ENCODE measurements at places on chromosomes 5 and 9.

DNA sequence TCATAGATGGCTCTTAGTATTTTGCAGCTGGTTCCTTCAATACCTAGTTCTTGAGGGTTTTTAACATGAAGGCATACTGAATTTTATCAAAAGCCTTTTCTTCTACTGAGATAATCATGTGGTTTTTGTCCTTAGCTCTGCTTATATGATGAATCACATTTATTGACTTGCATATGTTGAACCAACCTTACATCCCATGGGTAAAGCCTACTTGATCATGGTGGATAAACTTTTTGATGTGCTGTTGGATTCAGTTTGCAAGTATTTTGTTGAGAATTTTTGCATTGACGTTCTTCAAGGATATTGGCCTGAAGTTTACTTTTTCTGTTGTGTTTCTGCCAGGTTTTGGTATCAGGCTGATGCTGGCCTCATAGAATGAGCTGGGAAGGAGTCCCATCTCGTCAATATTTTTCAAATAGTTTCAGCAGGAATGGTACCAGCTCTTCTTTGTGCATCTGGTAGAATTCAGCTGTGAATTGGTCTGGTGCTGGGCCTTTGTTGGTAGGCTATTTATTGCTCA is 49.7 kb downstream of the YIPF5 start:
- DNase-seq = no peak

- no peak for DNase-seq
These were observed 3.2 kb upstream of the CORO2A start for GRCh38 chr9:98195671-98196070.

GRCh38 chr5:152456815-152457443 is 51.9 kb upstream of the NMUR2 start:
- no peak for DNase-seq

- no peak for DNase-seq
These were observed 239.0 kb downstream of the ISL1 start for GRCh38 chr5:51622161-51622790.

DNA sequence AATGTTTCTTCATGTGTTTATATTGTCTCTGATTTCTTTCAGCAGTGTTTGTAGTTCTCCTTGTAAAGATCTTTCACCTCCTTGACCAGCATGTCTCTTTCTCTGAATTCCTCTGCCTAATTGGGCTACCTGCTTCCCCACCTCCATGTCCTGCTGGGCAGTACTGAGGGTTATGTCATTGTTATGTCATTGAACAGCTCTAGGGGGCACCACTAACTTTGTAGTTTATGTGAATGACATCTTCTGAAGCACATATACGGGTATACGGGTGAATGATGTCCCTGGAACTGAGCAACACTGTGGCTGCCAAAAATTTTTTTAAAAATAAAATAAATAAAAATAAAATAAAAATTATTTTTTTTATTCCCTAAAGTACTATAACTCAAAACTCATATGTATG is 16.9 kb upstream of the SNCAIP start:
- no peak for DNase-seq

- no peak for DNase-seq
These were observed 9.1 kb downstream of the SLC22A5 start for GRCh38 chr5:132378580-132378979.

DNA sequence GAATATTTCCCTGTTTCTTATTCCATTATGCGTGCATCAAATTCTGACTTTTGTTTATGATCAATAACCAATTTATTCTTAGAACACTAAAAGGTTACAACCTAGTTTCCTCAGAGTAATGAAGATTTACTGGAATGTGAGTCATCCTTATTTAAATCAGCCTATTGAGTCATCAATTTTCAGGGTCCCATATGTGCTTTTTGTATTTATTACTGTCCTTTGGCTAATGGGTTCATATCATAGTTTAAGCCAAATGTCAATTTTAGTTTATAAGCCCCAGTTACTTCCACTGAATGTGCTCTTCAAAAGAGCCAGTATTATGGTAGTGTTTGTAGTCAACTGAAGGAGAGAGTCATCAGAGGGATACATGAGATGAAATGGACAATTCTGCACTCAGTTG is 359.2 kb downstream of the PRR16 start:
- DNase-seq = no peak

GRCh38 chr5:179160584-179160983 is 100.4 kb downstream of the ZNF354C start:
- no peak for DNase-seq

DNA sequence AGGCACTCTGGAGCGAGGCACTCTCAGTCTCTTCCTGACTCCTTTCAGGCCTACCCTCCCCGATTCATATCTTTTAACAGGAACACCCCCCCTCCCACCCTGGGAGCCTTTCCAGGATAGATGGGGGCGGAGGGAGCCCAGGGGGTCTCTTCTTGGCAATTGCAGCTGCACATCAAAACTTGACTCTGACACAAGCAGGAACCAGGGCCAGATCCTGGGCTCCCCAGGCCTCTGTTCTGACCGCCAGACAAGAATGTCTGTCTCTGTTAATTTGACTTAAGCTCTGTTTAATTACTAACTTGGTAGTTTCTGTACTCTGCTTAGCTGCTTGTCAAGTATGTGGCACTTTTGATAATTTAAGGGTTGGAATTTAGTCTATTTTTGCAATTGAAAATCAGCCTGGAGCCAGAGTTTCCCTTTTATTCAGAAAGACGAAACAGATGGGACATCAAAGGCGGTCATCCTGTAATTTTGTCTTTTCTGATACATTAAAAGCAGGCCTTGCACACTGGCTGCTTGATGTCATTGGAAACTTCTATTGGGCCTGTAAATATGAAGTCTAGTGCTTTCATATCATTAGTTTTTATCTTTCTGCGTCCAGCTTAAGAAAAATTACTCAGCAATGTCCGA is 43.3 kb downstream of the ACTL7B start:
- DNase-seq = no peak

DNA sequence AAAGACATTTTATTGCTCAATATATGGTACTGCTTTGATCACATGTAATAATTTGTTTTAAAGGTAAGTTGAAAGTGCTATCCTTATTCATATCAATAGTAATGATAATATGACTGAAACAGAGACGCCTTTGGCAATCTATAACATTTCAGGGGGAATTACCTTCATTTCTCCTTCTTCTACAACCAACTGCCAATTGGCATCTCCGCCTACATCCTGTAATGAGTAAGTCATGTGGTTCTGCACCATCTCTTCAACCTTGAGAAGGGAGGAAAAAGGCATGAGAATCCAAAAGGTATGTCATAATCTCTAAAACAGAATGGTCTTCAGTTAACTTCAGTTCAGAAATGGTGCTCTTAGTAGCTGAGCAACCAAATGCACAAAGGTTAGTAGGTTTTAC is 52.4 kb downstream of the HMGCR start:
- DNase-seq = no peak

DNA sequence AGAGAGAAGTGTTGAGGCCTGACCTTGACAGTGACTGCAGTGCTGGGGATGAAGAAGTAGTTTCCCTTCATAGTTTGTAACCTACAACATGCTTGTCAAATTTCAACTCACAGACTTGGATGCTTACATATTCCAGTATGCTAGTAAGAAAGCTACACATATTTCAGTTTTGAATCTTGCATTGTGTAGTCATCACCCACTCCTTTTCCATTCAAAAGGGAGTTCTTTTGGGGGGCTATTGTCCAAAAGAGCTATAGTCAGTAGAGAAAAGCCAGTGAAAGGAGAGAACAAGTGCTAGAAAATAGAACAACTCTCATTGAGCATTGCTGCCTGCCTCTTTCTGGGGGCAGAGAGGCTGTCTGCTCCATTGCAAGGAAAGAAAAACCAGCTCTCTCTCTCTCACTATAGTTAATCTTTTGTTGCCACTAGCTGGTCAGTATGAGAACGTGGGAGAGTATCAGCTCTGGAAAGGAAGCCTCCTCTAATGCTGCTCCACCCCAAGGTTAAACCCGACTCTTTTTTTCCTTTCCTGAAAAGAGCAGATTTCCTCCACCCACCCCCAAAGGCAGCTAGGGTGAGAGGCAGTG is 7.3 kb downstream of the ASTN2 start:
- DNase-seq = no peak

DNA sequence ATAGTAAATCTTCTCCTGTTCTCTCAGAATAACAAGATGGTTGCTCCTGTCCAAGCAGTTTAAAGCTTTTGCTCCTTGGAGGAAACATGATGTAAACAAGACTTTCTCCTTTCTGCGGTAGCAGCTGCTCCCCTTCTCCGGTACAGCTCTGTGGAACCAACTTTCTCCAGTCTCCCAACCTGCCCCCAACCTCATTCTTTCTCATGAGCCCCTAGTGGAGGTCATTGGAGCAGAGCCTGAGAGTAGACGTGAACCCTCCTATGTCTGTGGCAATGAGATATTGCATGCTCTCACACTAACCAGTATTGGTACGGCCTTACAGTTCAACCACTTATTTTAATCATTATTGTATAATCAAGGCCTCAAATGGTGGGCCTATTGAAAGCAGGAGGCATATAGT is 483.8 kb upstream of the CDH10 start:
- no peak for DNase-seq

- DNase-seq = no peak
These were observed 93.1 kb upstream of the FTMT start for GRCh38 chr5:121758615-121759014.

DNA sequence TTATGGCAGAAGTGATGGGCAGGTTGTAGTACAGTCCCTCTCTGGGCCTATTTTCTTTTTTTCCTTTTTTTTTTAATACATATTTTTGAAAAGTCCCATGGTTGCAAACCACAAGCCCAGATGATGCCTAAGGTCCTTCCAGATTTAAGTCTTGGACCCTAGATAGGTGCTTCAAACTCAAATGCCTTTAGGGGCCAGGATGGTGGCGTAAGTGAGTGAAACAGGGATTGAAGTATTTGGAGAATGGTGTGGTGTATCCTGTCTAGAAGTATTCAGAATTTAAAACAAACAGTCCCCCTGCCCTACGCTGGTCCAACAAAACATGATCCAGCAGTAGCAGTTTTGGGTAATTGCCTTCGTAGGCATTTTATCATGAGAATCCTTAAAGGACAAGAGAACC is 2.2 kb downstream of the TIGD6 start:
- no peak for DNase-seq

GRCh38 chr9:114359801-114360200 is 28.0 kb downstream of the AKNA start:
- DNase-seq = no peak

GRCh38 chr5:14471507-14471906 is 110.1 kb upstream of the OTULINL start:
- DNase-seq = no peak

DNA sequence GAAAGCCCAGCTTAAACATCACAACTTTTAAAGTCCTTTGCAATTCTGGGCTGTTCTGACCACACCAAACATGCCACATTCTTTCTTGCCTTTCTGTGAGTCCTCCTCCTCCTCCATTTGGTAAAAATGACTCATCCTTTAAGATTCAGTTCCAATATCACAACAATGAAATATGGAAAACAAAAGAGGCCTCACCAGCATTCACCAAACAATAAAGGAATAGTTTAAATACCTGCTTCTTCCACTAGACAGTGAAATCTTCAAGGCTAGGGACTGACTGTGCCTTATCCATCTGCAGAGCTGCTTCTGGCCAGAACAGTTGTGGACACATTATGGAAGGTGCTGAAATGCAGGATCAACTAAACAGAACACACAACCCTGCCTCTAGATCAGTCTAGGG is 36.0 kb downstream of the NR6A1 start:
- DNase-seq = no peak

GRCh38 chr5:115324021-115324420 is 27.6 kb upstream of the CCDC112 start:
- no peak for DNase-seq

- no peak for DNase-seq
These were observed 8.5 kb downstream of the GGTA1 start for GRCh38 chr9:121491111-121491510.

GRCh38 chr5:174355208-174355612 is 309.7 kb downstream of the NSG2 start:
- no peak for DNase-seq

- DNase-seq = no peak
These were observed 110.6 kb downstream of the ADAMTS2 start for GRCh38 chr5:179234563-179235135.

DNA sequence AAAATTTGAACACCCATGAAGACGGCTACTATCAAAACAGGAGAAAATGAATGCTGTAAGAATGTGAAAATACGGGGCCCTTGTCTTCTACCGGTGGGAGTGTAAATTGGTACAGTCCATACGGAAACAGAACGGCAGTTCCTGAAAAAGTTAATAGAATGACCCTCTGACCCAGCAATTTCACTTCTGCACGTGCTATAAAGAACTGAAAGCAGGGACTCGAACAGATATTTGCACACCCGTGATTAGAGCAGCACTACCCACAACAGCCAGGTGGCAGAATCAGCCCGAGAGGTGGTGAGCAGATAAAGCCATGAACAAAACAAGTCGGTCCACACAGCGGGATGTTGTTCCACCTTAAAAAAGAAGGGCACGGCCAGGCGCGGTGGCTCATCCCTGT is 22.6 kb upstream of the SLC12A7 start:
- DNase-seq = no peak

- DNase-seq = no peak
These were observed 354.5 kb upstream of the FTMT start for GRCh38 chr5:121497176-121497575.

- no peak for DNase-seq
These were observed 428.2 kb downstream of the CDK5RAP2 start for GRCh38 chr9:120151806-120152205.

DNA sequence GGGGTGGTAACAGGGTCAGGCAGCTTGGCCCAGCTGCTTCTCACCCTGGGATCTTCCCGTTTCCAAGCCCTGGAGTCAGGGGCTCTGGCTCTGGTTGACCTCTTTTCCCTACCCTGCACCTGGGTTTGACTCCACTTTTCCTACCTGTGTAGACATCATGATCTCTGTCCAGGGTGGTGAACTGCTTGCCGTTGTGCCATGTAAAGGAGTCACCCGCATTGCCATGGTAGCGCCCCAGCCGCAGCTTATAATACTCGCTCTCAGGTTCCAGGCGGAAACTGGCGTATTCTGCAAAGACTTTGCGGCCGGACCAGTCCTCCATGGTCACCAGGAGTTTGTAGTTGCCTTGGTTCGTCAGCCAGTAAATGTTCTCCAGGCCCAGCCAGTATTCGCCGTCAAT is 30.9 kb downstream of the ANGPTL2 start:
- no peak for DNase-seq

- no peak for DNase-seq
These were observed 249.0 kb upstream of the ZNF608 start for GRCh38 chr5:124995421-124995820.

GRCh38 chr9:18499980-18500379 is 26.0 kb downstream of the ADAMTSL1 start:
- no peak for DNase-seq

- DNase-seq = no peak
These were observed 894.8 kb upstream of the CDH10 start for GRCh38 chr5:25539536-25539935.

GRCh38 chr5:55141945-55142690 is 17.9 kb upstream of the GPX8 start:
- no peak for DNase-seq
